ENCODE measurements at places on chromosomes 6 and 20.

- no peak for DNase-seq
These were observed 60.4 kb upstream of the TFB1M start for GRCh38 chr6:155374681-155375080.

- no peak for DNase-seq
These were observed 243.5 kb downstream of the FRK start for GRCh38 chr6:115817161-115817560.

DNA sequence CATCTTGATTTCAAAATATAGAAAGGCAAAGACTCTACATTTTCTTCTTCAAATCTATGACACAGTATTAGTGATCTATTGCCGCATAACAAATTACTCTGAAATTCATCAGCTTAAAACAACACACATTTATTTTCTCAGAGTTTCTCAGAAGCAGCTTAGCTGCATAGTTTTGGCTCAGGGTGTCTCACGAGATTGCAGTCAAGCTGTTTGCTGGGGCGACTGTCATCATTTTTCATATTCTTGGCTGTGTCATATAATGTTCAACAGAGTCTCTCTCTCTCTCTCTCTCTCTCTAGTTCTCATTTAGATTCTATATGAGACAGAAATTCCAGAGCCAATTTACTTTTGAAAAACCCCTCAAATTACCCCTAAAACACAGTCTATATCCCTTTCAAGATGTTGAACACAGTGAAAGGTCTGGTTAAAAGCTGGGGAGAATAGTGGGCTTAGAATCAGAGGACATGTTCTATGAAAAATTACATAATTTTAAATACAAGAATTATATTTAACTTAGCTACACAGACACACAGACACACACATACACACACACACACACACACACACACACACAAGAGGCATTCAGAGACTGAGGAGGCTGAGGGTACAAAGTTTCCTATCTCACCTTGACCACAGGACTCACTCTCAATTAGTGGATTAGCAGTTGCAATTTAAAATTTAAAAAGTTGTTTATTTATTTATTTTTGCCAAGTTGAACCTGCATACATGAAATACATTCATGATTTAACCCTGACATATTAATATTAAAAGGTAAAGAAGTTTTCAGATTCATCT lies 86.7 kb downstream of the MKKS start:
- DNase-seq, result no peak

DNA sequence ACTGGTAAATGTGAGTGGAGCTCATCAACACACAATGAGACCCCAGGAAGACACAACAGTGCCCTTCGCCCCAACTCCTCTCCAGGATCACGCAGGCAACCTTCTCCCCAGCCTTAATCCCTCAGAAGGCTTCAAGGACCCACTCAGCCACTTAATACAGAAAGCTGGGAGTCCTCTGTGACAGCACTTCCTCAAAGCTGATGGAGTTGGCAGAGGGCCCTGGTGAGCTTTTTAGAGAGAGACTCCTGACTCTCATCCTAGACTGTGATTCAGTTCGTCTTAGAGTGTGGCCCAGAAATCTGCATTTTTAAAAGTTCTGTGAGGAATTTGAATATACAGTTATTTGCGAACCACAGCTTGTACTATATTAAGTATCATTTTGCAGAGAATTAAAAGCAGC lies 187.7 kb downstream of the UST start:
- DNase-seq, result no peak

DNA sequence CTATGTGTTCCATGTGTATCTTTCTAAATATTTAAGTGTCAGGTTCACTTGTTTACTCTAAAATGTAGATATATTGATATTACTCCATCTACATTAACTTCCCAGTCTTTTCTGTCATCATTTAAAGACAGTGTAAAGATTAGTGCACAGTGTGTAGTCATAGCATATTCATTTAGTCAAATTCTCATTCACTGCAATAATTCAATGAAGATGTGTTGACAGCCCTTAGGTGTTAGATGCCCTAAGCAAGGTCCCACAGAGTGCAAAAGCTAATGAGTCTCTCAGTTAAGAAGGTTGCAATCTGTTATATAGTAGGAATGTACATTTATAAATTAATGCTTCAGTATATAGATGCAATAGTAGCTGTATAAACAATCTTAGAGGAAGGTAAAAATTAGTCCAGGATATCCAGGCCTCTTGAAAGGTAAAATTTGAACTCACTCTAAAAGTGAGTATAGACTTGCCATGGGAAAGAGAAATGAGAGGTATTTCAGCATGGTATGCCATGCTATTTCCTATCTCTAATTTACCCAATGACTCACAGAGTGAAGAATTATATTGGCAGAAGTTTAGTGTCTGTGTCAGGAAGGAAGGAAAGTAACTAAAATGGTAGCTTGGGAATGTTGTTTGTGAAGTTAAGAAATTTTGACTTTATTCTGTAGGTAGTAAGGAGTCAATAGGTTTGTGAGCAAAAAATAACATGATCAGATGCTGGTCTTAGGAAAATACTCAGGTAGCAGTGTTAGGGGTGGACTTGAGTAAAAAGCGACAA lies 969.9 kb upstream of the CITED2 start:
- DNase-seq, result no peak

- DNase-seq, result no peak
These were observed 8.0 kb upstream of the PTPN1 start for GRCh38 chr20:50501972-50502745.

- DNase-seq, result no peak
These were observed 84.5 kb downstream of the KIF13A start for GRCh38 chr6:17902974-17903373.

GRCh38 chr6:141464490-141464889 lies 668.2 kb upstream of the GJE1 start:
- DNase-seq, result no peak

- no peak for DNase-seq
These were observed 477.6 kb downstream of the EPM2A start for GRCh38 chr6:145257704-145258103.
